Right lobe of liver (tissue), 6 donors: ENCODE measurements at places on chromosomes 1 and 21.

GRCh38 chr1:228900099-228900885, 165.0 kb downstream of the RHOU start:
- no peaks in the 10 kb centered on the region for H3K36me3 ChIP-seq
- no peaks in the 10 kb centered on the region for H3K4me1 ChIP-seq
- no peak overlapping the region for H3K4me3 ChIP-seq
- DNase-seq = no peak
- no peak overlapping the region for H3K27ac ChIP-seq
- H3K27me3 ChIP-seq = no peaks in the 10 kb centered on the region

DNA sequence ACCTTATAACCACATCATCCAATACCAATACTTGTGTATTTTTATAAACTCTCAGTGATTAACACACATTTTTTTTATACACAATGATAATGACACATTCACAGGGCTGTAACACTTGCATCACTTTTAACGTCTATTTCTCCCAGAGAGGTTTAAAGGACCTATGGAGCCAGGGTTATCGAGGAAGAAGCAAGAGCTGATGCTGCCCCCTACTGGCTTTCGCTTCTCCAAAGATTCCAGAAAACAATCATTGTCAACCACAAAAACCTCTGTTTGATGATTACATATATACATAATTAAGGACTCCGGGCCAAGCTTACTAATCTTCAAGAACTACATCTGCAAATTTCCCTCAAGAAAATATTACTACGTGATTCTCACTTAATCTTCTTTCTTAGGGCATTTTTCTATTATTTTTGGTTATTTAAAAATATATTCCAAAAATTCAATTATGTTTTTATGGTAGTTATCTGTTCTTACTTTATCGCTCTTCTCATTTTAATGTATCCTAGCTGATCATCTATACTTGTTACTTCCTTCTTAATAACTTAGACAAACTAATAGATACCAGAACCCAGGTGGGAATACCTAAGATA, 214.5 kb downstream of the VAV3 start:
- H3K4me1 ChIP-seq = no peaks in the 10 kb centered on the region
- H3K4me3 ChIP-seq = no peak overlapping the region
- peak; percentile 32 for DNase-seq
- H3K27ac ChIP-seq = no peak overlapping the region
- no peaks in the 10 kb centered on the region for H3K36me3 ChIP-seq

GRCh38 chr1:113375878-113376277, 14.4 kb upstream of the MAGI3 start:
- no peak for DNase-seq
- H3K36me3 ChIP-seq = no peaks in the 10 kb centered on the region
- no peak overlapping the region for H3K4me3 ChIP-seq
- no peaks in the 10 kb centered on the region for H3K4me1 ChIP-seq
- no peak overlapping the region for H3K27ac ChIP-seq

- no peak overlapping the region for H3K27ac ChIP-seq
- H3K27me3 ChIP-seq = no peaks in the 10 kb centered on the region
- no peak overlapping the region for H3K4me3 ChIP-seq
- DNase-seq = no peak
- peaks cover 55% of the 10 kb centered on the region for H3K36me3 ChIP-seq
Observed at GRCh38 chr1:156937883-156938282, 17.5 kb downstream of the LRRC71 start.

DNA sequence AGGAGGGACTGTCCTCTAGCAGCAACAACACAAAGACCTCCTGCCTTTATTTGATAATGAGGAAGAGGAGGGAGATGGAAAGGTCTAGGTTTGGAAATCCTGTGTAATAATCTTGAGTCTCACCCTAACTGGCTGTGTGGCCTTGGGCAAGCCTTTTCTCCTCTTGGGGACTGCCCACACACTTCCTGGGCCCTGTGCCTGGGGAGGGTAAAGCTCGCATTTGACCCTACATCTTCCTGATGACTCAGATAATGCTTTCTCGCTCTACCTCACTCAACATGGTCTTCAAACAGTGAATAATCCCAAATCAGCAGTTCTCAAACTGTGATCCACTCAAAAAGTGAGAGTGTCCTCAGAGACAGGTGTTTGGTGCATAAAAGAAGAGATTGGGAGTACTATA, 81.2 kb downstream of the VWA5B1 start:
- no peaks in the 10 kb centered on the region for H3K36me3 ChIP-seq
- no peaks in the 10 kb centered on the region for H3K4me1 ChIP-seq
- no peak overlapping the region for H3K4me3 ChIP-seq
- no peak overlapping the region for H3K27ac ChIP-seq
- no peak for DNase-seq

GRCh38 chr1:243827206-243827605, 22.8 kb downstream of the AKT3 start:
- H3K27me3 ChIP-seq = no peaks in the 10 kb centered on the region
- no peak for DNase-seq
- H3K4me1 ChIP-seq = no peaks in the 10 kb centered on the region

DNA sequence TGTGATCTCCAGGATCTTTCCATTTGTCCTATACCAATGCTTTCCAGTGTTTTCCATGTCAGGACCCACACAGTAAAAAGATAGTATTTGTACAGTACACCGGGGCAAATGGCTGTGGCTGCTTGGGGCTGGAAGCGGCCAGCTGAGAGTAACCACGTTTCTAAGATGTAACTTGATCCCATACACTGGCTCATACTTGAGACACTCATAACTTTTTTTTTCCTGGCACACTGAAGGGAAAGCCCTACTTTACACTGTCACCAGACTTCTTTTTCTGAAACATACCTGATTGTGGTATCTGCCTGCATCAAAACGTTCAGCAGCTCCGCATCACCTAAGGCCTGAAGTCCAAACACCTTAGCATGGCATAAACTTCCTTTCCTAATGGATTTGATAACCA, 21.6 kb downstream of the VPS13D start:
- peaks cover 11% of the 10 kb centered on the region for H3K36me3 ChIP-seq
- DNase-seq = no peak
- no peaks in the 10 kb centered on the region for H3K4me1 ChIP-seq
- no peak overlapping the region for H3K27ac ChIP-seq
- no peak overlapping the region for H3K4me3 ChIP-seq

GRCh38 chr1:1274931-1275431, 1.3 kb upstream of the UBE2J2 start:
- no peaks in the 10 kb centered on the region for H3K27me3 ChIP-seq
- peak; percentile 52 for DNase-seq
- H3K36me3 ChIP-seq = no peaks in the 10 kb centered on the region
- peaks cover 18% of the 10 kb centered on the region for H3K4me1 ChIP-seq

DNA sequence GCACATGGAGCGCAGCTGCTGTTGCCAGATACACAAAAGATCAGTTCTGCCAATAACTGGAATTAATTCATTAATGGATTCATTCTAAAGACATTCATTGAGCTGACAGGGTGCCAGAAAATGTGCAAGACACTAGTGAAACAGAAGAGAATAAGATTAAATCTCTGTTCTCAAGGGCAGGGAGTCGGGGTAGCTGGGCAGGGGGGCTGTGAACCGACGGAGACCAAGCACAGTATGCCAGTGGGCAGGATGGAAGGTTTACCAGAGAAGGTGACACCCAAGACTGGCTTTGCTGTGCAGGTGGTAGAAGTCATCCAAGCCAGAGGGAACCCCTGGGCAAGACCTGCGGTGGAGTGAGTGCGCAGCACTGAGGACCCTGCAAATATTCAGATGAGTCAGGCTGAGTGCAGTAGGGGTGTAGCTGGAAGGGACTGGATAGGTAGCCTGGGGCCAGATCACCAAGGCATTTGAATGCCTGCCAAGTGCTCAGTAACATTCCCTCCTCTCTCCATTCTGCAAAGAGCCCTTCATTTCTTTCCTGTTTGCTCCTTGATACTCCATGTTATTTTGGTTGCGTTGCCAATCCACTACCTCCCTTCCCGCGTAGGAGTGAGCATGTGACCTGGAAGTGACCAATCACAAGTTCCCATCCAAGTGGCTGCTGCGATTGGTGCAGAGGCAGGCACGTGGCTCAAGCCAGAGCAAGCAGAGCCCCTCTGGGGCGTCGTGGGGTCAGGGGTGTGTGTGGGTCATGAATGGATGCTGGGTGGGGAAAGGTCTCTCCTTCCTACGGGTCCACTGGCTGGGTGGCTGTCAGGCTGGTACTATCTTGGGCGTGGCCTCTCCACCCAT, 413.1 kb downstream of the PTPRU start:
- no peak overlapping the region for H3K27ac ChIP-seq
- peak; percentile 28 for DNase-seq
- H3K27me3 ChIP-seq = no peaks in the 10 kb centered on the region
